Left renal pelvis (tissue), 4 donors: ENCODE measurements at places on chromosomes 3 and 15.

- DNase-seq = no peak
Observed at GRCh38 chr3:54791501-54792156, 136.2 kb downstream of the LRTM1 start.

DNA sequence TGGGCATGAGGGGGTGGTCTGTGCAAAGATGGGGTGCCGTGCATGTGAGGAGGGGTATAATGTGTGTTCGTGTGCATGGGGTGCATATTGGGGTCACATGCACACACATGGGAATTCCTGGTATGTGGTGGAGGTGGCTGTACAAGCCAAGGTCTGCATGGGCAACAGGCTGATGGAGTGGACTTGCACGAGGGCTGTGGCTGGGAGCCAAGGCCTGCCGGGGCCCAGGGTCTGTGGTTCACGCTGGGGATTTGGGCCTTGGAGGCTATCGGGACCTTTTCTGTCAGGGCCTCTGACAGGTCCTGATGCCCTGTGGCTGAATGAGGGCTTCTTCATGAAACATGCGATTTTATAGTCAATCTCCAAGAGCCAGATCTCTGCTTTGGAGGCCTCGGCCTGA lies 9.8 kb upstream of the PLXND1 start:
- no peak for DNase-seq

GRCh38 chr3:157532529-157533297 lies 29.5 kb upstream of the VEPH1 start:
- DNase-seq = peak; percentile 65

- no peak for DNase-seq
Observed at GRCh38 chr3:114824014-114824413, 323.1 kb downstream of the ZBTB20 start.

DNA sequence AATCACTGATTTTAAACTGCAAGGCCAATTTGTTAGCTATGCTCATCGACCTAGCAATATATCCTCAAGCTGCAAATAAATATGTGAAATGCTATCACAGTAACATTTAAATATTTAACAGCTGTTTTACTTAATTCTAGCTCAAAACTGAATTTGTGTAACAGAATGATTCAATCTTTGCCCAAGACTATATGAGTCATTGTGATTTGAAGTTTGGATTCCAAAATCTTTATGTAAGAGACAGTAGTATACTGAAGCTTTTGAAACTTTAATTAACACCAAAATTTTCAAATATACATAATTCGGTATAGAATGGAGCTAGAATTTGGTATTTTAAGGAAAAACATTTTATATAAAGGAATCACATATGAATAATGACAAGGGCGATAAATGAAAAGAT lies 603.0 kb upstream of the ROBO2 start:
- no peak for DNase-seq

DNA sequence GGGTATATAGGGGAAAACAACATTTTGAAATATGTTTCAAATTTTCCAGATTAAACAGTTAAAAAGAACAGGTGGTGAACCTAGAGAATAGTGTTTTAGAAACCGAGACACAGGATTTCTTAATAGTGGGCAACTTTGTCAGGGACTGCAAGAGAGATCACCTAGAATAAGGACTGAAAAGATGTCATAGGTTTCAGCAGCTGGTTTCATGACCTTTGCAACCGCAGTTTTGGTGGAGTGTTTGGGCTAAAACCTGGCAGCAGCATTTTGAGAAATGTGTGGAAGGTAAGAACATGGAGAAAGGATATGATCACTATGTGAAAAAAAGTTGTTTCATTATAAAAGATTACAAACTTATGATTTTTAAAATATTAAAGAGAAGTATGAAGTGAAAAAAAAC lies 34.9 kb downstream of the PRKCI start:
- DNase-seq = no peak

DNA sequence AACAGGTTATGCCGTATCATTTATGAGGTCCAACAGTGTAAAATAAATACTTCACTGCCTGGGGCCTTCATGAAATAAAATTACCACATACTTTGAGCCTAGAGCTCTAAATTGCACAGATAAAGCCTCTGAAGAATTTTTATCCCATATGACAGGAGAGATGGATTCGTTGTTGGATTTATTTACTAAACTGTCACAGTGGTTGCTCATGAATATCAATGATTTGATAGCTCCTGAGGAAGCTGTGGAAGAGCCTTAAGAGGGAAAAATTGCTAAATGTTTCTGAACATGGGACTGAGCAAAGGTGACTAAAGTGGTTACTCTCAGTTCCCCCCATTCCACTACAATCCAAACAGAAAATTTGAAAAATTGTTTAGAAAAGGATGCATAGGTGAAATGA lies 558.9 kb upstream of the IL12A start:
- DNase-seq = no peak
